ENCODE measurements at places on chromosomes 13 and 19. TPM values are rescaled to one million over a fixed set of nuclear protein-coding genes. Genes with fewer than 3 reads are reported as not detected.

TBXA2R gene
- not detected for total RNA-seq

DNA sequence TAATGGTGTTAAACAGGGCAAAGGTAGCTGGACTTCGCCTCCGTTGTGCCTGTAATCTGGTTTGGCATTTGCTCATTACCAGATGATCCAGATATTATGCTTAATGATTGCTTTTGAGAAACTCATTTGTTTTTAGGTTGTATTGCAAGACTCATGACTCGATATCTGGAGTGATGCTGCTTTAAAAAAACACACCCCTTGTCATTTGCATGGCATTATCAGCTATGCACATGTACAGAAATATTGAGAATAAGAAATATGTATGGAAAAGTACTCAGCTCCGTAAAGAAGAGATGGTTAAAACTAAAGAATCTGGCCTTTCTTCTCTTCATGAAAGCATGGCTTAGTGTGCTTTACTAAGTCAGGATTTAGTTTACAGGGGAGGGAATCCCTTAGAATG lies 95.0 kb downstream of the ARHGEF7 start:
- no peak overlapping the region for H3K27ac ChIP-seq
- no peak overlapping the region for H3K4me3 ChIP-seq
- peaks cover 7% of the 10 kb centered on the region for H3K4me1 ChIP-seq
- no peak for DNase-seq

- no peaks in the 10 kb centered on the region for H3K36me3 ChIP-seq
- no peaks in the 10 kb centered on the region for H3K4me1 ChIP-seq
- no peak overlapping the region for H3K27ac ChIP-seq
- H3K27me3 ChIP-seq, result peaks cover 1% of the 10 kb centered on the region
- DNase-seq, result no peak
These were observed 3.2 kb downstream of the CCNP start for GRCh38 chr19:40223135-40223822.

- H3K27me3 ChIP-seq, result no peaks in the 10 kb centered on the region
- no peak overlapping the region for H3K4me3 ChIP-seq
- no peaks in the 10 kb centered on the region for H3K36me3 ChIP-seq
- no peak for DNase-seq
- no peak overlapping the region for H3K27ac ChIP-seq
These were observed 378.5 kb downstream of the ENOX1 start for GRCh38 chr13:43408274-43408673.
